ENCODE measurements at places on chromosomes 12 and 14.
A peak's percentile ranks its signal among the peaks of the same experiment; 100 is the strongest.

DNA sequence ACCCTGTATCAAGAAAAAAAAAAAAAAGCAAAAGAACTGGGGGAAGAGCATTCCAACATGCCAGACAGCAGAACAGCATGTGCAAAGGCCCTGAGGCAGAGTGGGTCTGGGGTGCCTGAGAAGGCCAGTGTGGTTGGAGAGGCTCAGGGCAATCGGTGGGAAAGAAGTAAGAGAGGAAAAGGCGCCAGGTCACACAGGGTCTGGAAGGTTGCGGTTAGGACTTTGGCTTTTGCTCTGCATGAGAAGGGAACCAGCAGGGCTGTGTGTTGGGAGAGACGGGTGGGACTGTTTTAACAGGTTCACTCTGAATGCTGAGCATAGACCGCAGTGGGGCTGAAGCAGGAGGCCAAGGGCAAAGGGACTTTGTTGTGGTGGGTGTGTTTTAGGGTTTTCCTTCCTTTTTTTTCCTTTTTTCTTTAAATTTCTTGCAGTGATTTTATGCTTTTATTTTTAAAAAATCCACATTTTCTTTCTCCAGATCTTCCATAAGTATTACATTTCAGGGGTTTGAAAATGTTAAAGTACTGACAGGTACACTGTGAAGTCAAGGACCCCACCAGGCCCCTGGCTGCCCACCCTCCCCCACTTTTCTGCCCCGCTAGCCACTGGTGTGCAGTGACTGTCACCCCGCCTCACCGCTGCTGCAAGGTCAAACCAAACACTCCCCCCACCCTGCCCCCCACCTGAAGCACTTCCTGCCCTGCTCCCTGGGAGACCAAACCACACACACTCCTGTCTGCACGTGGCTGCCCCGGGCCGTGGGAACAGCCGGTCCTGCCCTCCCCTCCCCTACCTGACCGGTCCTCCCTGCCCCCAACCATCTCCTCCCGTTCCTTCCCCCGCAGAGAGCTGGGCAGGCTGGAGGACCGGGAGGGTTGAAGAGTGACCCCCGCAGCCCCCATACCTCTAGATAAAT is 30.0 kb downstream of the DTX1 start:
- no peak for DNase-seq

DNA sequence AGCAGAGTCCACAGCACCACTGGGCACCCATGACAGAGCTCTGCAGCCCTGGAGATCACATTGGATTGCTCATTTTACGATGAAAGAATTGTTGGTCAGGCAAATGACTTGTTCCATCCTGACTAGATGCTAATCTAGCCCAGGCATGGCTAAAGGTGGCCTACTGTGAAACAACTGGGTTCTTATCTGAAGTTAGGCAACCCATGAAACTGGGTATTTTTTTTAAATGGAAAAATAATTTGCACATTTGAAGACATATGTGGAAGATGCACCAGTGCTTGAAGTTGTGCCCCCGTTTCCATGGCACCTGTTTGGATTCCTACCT is 8.3 kb downstream of the PYGL start:
- no peak for DNase-seq

DNA sequence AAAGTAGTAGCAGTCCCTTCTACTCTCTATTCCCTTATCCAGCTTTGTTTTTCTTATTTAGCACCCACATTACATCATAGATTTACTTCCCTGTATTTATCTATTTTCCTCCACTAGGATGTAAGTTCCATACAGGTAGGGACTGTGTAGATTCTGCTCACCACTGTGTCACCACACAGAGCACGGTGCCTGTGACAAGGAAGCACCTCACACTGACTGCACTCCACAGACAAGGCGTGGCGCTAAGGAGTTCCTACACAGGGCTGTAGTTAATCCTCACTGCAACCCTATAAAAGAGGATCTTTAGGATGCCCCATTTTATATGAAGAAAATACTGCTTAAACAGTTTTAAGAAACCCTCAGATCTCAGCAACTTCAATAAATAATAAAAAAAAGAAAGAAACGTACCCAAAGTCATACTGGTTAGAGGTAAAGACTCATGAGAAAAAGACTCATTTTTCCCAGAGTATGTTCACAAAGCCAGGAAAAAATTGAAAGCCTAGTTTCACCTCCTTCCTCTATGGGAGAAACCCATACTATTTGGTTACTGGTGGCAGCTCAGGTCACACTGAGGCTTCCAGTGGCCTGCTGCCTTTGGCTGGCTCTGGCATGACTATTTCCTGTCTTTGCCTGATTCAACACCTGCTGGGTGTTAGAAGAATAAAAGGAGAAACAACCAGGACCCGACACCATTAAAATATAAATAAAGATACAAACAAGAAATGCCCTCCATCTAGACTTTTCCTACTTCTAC is 36.9 kb downstream of the RAD9B start:
- no peak for DNase-seq

- DNase-seq = no peak
Observed at GRCh38 chr12:53733807-53734200, 6.6 kb upstream of the CALCOCO1 start.

GRCh38 chr14:28294834-28295440 is 471.6 kb upstream of the FOXG1 start:
- DNase-seq = no peak

DNA sequence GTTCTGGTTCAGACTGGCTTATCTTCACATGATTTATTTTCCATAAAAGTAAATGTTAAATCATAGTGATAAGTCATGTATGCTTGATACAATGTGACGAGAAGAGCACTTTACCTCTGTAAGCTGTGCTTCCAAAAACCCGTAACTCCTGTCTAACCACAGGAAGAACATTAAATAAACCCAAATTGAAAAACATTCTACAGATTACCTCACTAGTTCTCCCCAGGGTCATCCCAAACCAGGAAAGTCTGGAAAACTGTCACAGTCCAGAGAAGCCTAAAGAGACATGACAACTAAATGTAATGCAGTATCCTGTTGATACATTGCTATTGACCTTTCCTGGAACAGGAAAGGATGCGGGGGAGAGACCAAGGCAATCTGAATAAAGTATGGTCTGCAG is 32.5 kb upstream of the DUSP6 start:
- no peak for DNase-seq

GRCh38 chr14:104923640-104924420 is 849 bp upstream of the PLD4 start:
- no peak for DNase-seq

DNA sequence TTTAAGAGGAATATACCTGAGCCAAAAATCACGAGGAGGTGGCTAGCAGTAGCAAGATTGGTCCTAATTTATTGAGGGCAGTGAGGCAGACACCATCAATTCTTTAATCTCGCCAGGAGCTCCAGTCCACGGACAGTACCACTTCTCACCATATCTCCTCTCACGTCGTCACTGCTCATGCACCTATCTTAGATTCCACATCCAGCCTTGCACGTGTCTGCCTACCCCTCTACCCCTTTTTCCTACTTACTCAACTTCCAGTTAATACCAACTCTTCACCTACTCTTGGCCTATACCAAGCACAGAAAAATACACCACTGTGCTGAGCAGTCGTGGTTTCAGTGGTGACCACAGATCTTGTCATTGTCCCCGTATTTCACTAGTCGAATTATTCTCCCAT is 246.1 kb downstream of the DPF3 start:
- DNase-seq = no peak

DNA sequence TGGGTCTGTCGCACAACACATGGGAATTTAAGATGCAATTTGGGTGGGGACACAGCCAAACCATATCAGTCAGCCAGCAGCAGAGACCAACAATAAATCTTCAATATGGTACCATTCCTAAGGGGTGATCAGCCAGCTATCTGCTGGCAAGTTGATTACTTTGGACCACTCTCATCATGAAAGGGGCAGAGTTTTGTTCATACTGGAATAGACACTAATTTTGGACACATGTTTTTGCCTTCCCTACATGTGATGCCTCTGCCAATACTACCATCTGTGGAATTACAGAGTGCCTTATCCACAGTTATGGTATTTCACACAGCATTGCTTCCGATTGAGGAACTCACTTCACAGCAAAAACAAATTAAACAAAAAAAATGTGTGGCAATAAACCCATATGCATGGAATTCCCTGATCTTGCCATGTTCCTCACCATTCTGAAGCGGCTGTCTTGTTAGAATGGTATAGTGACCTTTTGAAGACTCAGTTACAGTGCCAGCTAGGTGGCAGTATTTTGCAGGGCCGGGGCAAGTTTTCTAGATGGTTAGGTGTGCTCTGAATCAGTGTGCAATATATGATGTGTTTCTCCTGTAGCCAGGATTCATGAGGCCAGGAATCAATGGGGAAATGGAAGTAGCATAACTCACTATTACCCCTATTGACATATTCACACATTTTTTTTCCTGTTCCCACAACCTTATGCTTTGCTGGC is 179.0 kb upstream of the IGF1 start:
- DNase-seq = no peak

GRCh38 chr12:1444142-1444516 is 150.3 kb downstream of the FBXL14 start:
- no peak for DNase-seq

GRCh38 chr12:110304061-110304551 is 23.1 kb downstream of the ATP2A2 start:
- DNase-seq = no peak

GRCh38 chr12:65818454-65819382 is 5.6 kb upstream of the HMGA2 start:
- DNase-seq = no peak

- no peak for DNase-seq
Observed at GRCh38 chr12:92213166-92213565, 67.5 kb upstream of the BTG1 start.

DNA sequence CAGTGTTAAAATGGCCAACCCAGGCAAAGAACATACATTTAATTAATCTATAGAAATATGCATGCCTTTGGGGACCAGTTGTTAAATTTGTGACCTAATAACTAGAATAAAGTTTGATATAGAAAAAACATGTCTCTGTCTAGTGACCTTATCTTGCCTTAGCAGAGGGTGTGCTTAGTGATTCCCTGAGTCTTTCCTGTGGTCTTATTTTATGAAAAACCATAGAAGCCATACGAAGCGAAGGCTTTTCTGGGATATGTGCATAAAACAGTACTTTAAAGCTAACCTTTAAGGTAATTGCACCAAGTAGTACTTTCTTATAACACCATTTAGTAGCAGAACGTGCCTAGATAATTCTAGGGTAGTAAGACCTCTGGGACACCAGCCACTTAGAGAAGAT is 379.4 kb downstream of the ZFP36L1 start:
- no peak for DNase-seq

GRCh38 chr12:53005215-53005985 is 856 bp upstream of the EIF4B start:
- DNase-seq = peak; percentile 64

- DNase-seq = no peak
Observed at GRCh38 chr14:50312734-50313054, 570 bp downstream of the DMAC2L start.

DNA sequence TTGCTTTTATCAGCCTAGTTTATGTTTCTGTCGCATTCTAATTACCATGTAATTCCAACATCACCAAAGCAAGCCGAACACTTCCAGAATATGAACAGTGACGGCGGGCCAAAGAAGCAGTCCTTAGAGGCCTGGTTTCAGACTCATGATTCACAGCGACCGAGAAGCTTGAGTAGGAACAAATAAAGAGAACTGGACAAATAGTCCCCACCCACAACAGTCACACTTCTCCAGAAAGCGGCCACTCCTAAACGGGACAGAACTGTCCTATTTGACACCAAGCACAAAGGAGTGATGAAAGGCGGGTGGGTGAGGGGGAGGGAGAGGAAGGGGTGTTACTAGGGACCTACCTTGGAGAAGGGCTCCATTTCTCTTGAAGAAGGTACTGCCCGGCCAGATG is 136.4 kb downstream of the FOXN3 start:
- no peak for DNase-seq

DNA sequence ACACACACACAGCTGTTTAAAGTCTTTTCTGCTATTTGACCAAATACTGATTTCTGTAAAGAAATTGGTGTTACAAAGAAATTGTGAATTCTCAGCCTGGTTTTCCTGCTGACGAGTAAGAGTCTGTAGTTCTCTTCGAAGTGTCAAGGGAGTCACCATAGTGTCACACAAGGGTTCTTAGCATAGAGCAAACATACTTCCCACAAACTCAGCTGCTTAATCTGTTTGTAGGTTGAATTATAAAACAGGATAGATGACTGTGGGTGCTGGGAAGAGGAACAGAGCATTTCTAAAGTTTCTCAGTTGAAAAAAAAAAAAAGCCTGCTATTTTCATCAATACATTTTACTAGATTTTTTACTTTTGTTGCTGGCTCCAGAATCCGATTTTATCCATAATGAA is 82.9 kb downstream of the FOXA1 start:
- no peak for DNase-seq

Measured in activated CD4-positive, alpha-beta T cell treated with anti-CD3 and anti-CD28 coated beads, Interleukin-2, amount 10 ng/mL, durations not matched to agents 24 days and 14 days (primary cell).